ENCODE measurements at places on chromosomes 11 and 22.

GRCh38 chr11:64629103-64629502, 38.1 kb downstream of the SLC22A12 start:
- no peak for DNase-seq

DNA sequence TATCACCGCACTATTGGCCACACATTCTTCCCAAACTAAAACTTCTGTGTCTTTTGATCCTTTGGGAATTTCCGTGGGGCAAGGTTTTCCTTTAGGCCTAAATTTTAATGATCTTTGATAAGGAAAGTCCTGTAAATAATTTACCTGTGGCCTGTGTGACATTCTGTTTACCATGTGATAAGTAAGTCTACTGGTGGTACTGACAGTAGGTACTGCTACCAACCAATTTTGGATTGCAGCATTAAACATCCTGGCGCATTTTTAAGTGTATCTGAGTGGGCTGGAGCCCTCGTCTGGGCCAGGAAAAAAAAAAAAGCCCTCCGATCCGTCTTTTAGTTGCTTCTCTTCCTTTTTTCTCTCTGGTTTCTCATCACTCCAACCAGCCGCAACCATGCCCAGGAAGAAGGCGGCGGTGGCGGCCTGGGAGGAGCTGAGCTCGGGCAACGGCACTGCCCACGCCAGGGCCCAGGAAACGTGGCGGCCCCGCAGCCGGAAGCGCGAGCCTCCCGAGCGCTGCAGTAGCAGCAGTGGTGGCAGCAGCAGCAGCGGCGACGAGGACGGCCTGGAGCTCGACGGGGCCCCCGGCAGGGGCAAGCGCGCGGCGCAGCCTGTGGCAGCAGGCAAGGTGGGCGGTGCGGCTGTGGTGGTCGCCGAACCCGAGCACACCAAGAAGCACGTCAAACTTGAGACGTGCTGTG, 33.6 kb downstream of the ASRGL1 start:
- no peak for DNase-seq

GRCh38 chr22:22711532-22711913, 67.1 kb downstream of the GGTLC2 start:
- DNase-seq: no peak

- DNase-seq: no peak
These were observed 142.7 kb downstream of the FBXO7 start for GRCh38 chr22:32617271-32617670.

GRCh38 chr11:16361108-16361865, 4.9 kb upstream of the SOX6 start:
- DNase-seq: no peak

DNA sequence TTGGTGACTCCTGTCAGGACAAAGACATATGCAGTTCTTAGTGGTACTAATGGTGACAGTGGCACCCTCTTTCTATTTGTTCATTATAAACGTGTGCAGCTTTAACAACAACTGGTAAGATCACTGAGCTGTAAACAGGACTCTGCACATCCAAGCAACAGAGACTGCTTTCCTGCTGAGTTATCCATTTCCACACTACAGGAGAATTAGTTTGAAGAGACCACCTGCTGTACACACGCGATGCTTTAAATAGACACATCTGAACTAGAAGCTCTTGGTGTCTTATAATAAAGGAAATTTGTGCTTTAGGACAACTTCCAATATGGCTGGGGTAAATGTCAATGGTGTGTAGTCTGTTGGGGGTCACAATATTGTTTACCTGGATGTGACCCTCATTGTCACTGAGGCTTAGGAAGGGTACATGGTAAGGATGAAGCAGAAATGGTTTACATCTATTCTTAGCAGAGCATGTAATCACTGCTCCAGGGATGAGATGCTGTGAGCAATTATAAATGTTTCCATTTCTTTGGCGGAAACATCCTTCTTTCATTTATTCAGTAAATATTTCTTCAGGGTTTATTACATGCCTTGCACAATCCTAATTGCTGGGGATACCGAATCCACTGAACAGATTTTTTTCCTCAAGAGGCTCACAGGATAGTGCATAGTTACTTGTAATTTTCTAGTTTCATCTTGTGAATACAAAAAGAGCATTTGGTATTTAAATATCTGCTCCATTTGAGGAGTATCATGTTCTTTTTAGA, 354.0 kb upstream of the CCDC90B start:
- peak; percentile 19 for DNase-seq

- DNase-seq: no peak
These were observed 11.6 kb upstream of the NPAS4 start for GRCh38 chr11:66409226-66409625.

GRCh38 chr22:29388759-29389090, 355 bp upstream of the AP1B1 start:
- DNase-seq: peak; percentile 20

DNA sequence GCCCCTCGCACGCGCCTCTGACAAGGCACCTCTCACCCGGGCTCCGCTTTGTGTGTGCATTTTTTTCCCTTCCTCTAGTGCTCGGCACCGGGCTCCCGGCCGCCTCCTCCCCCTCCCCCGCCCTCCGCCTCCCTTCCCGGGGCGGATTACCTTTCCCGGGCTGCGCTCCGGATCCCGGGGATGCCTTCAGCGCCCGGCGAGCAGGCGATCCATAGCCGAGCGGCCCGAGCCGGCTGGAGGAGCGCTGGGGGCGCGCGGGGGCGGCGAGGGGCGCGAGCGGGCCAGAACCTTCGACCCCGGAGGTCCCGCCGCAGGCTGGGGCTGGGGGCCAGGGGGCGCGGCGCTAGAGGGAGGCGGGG, 282 bp downstream of the MPPED2 start:
- DNase-seq: peak; percentile 23

GRCh38 chr22:27378311-27378800, 423.2 kb downstream of the MN1 start:
- DNase-seq: peak; percentile 28

- no peak for DNase-seq
These were observed 264.6 kb downstream of the NELL1 start for GRCh38 chr11:20933958-20934357.

- no peak for DNase-seq
These were observed 54.0 kb downstream of the KREMEN1 start for GRCh38 chr22:29126670-29127395.

- DNase-seq: no peak
These were observed 9.8 kb downstream of the RAB30 start for GRCh38 chr11:83061883-83062282.

- no peak for DNase-seq
These were observed 2.2 kb upstream of the CORO1B start for GRCh38 chr11:67445515-67445914.

GRCh38 chr11:61516675-61517572, 8.4 kb downstream of the LRRC10B start:
- DNase-seq: peak; percentile 21

DNA sequence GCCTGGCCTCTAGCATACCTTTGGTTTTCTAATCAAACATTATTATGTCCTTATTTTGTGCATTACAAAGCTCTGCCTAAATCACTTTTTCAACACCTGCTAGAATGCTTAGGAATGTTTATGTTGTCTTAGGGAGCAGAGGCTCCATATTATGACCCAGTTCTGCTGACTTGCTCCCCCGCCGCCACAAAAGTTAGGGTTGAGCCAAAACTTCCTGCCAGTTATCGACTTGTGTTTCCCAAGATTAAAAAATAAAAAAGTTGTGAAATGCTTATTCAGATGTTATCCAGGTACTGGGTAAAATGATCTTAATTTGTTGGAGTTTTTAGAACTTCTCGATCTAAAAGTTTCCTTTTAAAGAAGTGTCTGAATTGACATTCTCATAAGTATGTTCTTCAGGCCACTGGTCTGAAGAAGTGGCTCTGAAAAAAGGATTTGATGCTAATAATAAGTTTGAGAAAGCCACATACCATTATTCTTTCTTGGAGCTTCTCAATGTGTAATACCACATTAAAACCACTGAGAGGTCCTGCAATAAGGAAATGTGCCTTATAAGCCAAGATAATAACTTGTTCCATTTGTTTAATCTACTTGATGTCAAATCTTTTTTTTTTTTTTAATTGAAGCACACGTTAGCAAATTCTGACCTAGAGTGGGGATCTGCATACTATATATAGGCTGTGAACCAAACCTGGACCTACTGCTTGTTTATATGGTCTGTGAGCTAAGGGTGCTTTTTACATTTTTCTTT, 2.2 kb downstream of the RNF185 start:
- DNase-seq: no peak

DNA sequence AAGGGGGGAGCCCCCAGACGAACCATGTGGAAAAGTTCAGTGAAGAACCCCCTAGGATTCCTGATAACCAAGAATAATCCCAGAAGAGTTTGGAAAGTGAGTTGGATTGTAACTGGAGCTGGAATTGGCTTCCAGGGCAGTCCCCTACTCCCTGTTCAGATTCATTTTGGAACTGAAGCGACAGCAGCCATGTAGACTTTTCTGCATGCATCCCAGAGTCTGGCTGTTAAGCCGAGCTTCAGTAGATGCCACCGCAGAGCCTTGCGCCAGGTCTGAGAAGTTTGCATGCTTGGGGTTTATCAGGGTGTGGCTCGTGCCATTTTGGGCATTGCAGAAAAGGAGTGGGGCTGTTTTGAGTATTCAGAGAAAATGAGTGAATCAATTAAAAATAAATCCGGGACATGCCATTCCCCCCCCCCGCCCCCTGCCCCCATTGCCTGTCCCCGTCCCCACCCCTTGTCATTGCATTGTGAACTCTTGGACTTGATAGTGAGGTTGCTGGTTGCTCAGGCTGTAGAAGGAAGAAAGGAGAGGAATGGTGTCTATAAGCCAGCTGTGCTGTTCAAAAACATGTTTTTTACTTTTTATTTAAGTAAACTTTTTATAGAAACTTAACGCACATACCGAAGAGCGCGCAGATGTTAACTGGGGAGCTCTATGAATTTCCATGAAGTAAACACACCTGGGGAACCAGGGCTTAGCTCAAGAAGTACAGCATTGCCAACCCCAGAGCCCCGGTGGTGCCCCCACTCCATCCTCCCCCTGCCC, 71.2 kb downstream of the LDLRAD3 start:
- no peak for DNase-seq

GRCh38 chr11:86918973-86919372, 36.2 kb downstream of the FZD4 start:
- no peak for DNase-seq

DNA sequence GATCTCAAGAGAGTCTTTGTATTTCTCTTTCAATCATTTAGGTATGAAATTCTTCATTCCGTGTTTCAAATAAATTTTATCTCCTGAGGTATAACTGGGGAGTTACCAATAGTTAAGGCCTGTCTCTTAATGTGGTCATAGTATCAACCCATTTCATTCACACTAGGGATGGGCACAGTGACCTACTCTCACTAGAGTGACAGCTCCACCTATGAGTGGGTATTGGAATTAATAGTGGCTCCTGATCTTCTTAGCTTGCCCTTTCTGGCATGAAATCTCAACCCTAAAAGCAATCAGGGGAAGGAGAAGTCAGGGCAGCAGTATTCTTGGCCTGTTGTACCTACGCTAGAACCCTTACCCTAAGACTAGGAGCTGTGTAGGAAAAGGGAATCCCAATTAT, 507.7 kb downstream of the FAM181B start:
- no peak for DNase-seq

GRCh38 chr22:35622191-35622913, 5.2 kb upstream of the MB start:
- DNase-seq: peak; percentile 52

DNA sequence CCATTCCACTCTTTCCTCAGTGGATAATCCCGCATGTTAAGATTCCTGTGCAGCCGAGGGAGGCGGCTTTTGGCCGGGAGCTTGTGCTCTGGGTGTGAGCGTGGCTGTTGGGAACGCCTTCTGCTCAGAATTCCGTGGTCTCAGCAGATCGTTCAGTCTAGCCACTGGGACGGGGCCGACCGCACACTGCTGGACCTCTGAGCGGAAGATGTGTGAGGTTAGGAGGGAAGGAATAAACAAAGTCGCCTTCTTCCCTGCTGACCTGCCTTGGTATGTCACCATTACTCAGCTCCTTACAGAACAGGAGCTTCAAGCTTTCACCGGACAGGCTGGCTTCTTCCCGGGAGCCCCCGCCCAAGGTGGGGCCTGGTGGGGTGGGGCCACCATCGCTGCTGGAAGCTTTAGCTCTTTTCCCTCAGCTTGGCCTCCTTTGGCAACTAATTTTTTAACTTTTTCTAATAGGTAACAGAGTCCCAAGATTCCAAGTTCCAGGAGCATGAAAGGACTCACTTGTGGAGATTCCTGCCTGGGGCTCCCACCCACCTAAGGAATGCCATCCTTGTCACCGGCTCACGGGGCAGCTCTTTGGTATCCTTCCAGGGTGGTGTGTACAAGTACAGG, 22.5 kb upstream of the SEPTIN5 start:
- no peak for DNase-seq
